ENCODE measurements at places on chromosomes 5 and 9. TPM values are rescaled to one million over a fixed set of nuclear protein-coding genes. Genes with fewer than 3 reads are reported as not detected.

TICAM2 gene
- total RNA-seq: 1.2 TPM

LMNB1 gene
- 128 TPM for total RNA-seq

DNA sequence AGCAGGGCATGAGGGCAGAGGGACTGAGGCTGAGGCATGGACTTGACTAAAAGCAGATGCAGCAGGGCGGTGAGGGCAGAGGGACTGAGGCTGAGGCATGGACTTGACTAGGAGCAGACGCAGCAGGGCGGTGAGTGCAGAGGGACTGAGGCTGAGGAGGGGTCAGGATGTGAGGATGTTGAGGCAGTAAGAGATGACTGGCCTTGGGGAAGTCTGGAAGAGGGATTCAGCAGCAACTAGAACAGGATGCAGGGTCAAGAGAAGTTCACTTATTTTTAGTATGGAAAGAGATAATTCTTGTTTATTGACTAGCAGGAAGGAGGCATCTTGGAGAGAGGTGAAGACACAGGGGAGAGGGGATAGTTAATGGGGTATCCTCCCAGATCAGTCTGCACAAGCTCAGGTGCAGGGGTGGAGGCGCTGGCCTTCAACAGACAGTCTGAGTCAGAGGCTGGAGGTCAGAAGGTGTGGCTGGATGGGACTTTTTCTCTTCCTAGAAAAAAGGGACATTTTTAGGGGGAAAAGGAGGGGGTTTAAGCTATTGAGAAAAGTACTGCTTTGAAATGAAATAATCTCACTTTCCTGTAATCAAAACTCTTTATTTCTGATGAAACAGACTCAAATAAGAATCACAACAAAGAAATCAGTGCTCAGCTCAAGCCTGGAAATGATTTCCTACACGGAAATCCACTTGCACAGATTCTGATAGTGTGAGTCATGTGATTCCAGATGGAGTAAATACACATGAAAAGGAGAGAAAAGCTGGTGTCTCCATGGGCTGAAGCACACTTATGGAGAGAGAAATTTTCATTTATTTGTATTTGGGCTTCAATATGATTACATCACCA, 130.9 kb downstream of the PALM2AKAP2 start:
- DNase-seq: peak; percentile 19

DNA sequence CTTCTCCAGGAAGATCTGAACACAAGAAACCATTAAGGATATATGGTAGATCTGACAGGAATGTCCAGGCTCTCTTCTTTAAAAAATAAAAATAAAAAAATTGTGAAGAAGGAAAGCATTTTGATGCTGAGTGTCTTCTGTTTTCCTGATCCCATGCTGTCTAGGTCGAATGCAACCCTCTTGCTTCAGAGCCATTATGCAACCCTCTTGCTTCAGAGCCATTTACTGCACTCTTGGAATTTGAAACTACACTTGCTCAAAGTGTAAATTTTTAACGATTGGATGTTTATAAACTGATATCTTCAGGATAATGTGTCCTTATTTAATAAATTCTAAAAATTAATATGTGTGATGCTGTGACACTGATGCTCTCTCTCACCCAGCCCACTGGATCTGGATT, 505.1 kb downstream of the DNAH5 start:
- DNase-seq: no peak
